Activated CD4-positive, alpha-beta memory T cell treated with anti-CD3 and anti-CD28 coated beads, Interleukin-2, amount 10 ng/mL, durations not matched to agents 7 days and 5 days (primary cell): ENCODE measurements at places on chromosomes 5 and 9. TPM values are rescaled to one million over a fixed set of nuclear protein-coding genes. Genes with fewer than 3 reads are reported as not detected.

- DNase-seq: no peak
- peaks cover 73% of the 10 kb centered on the region for H3K36me3 ChIP-seq
- no peaks in the 10 kb centered on the region for H3K27me3 ChIP-seq
- peaks cover 82% of the 10 kb centered on the region for H3K4me1 ChIP-seq
These were observed 18.8 kb downstream of the STK10 start for GRCh38 chr5:172169216-172169615.

Gene RASEF
- not detected for total RNA-seq

- H3K27me3 ChIP-seq: no peaks in the 10 kb centered on the region
- H3K4me3 ChIP-seq: no peak overlapping the region
- H3K4me1 ChIP-seq: no peaks in the 10 kb centered on the region
- no peaks in the 10 kb centered on the region for H3K36me3 ChIP-seq
These were observed 593.2 kb upstream of the CLINT1 start for GRCh38 chr5:158451993-158452672.

Gene ADAMTSL2
- not detected for total RNA-seq

- peaks cover 13% of the 10 kb centered on the region for H3K36me3 ChIP-seq
- H3K27ac ChIP-seq: peak overlapping the region; percentile 99
- peaks cover 34% of the 10 kb centered on the region for H3K4me1 ChIP-seq
- H3K27me3 ChIP-seq: no peaks in the 10 kb centered on the region
- H3K4me3 ChIP-seq: peak overlapping the region; percentile 88
These were observed 551 bp upstream of the CAAP1 start for GRCh38 chr9:26893030-26893676.

- no peaks in the 10 kb centered on the region for H3K36me3 ChIP-seq
- H3K27ac ChIP-seq: no peak overlapping the region
- DNase-seq: no peak
- H3K4me1 ChIP-seq: peaks cover 9% of the 10 kb centered on the region
- no peak overlapping the region for H3K4me3 ChIP-seq
These were observed 40.9 kb downstream of the VAV2 start for GRCh38 chr9:133951265-133951664.

DNA sequence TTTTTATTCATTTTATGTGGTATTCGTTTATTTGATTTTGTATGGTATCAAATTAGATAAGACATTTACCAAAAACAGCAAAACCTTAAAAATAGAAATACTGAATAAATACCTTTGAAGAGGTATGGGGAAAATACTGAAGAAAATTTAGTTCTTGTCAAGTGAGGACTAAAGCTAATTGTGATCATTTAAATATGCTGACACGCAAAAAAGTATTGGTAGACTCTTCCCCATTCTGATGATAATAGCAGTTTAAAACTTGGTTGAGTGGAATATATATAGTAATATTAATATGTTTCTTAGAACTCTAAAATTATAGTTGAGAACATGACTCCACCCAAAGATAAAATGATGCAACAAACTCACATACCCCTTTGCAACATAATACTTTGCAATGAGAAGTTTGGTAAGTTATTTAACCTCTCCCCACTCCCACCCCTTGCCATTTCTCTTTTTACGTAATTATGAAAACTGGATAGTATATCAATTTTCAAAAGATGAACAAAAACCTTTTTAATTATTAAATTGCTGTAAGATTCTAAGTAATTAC lies 30.1 kb upstream of the SNX24 start:
- H3K27me3 ChIP-seq: no peaks in the 10 kb centered on the region
- no peak overlapping the region for H3K27ac ChIP-seq
- H3K36me3 ChIP-seq: peaks cover 5% of the 10 kb centered on the region
- no peak overlapping the region for H3K4me3 ChIP-seq

DNA sequence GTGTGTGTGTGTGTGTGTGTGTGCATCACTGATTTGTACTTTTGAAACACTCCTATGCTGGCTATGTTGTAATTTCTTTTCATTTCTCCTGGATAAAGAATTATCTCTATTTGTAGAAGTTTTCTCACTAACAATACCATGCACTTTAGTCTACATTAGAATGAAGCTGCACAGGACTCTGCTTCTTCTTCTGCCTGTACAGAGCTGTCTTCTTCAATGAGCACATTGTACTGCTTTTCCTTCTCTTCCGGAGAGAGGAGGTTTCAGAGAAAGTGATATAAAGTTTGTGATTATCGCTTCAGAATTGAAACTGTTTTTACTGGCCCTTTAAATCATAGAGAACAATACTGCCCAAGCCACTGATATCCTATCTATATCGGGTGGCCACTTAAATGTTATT lies 677.0 kb downstream of the NR2F1-AS1 start:
- H3K27ac ChIP-seq: no peak overlapping the region
- H3K27me3 ChIP-seq: no peaks in the 10 kb centered on the region
- H3K36me3 ChIP-seq: no peaks in the 10 kb centered on the region
- no peaks in the 10 kb centered on the region for H3K4me1 ChIP-seq
- DNase-seq: no peak

- H3K4me1 ChIP-seq: peaks cover 17% of the 10 kb centered on the region
- H3K27me3 ChIP-seq: no peaks in the 10 kb centered on the region
- H3K36me3 ChIP-seq: no peaks in the 10 kb centered on the region
- no peak overlapping the region for H3K4me3 ChIP-seq
- no peak for DNase-seq
These were observed 184.7 kb downstream of the AOPEP start for GRCh38 chr9:94911211-94911610.

Gene GRAMD2B
- total RNA-seq: 5.0 TPM

- no peak for DNase-seq
- H3K4me3 ChIP-seq: no peak overlapping the region
- H3K4me1 ChIP-seq: peaks cover 10% of the 10 kb centered on the region
- H3K36me3 ChIP-seq: no peaks in the 10 kb centered on the region
These were observed 8.9 kb upstream of the FBXW11 start for GRCh38 chr5:172015346-172015745.

- H3K36me3 ChIP-seq: no peaks in the 10 kb centered on the region
- H3K4me3 ChIP-seq: no peak overlapping the region
- no peaks in the 10 kb centered on the region for H3K4me1 ChIP-seq
These were observed 204.4 kb upstream of the TRIM32 start for GRCh38 chr9:116482740-116483139.

GRCh38 chr5:90548069-90548593 lies 10.5 kb upstream of the ADGRV1 start:
- H3K36me3 ChIP-seq: no peaks in the 10 kb centered on the region
- no peak overlapping the region for H3K27ac ChIP-seq
- H3K4me1 ChIP-seq: no peaks in the 10 kb centered on the region

Gene FGF10
- total RNA-seq: not detected

Gene JAKMIP2
- total RNA-seq: 1.9 TPM

Gene FGF18
- total RNA-seq: not detected

Gene PCDHA12
- not detected for total RNA-seq

DNA sequence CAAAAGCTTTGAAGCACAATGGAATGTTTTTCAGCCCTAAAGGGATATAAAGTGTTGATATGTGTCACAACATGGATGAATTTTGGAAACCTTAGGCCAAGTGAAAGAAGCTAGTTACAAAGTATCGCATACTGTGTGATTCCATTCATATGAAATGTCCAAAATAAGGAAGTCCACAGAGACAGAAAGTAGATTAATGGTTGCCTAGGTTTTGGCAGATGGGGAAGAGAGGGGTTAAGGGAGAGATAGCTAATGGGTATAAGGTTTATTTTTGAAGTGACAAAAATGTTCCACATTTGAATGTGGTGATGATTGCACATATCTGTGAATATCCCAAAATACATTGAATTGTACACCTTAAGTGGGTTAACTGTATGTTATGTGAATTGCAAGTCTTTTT lies 57.5 kb upstream of the MCCC2 start:
- no peaks in the 10 kb centered on the region for H3K27me3 ChIP-seq
- H3K36me3 ChIP-seq: peaks cover 30% of the 10 kb centered on the region
- H3K4me3 ChIP-seq: no peak overlapping the region
- no peak overlapping the region for H3K27ac ChIP-seq
- no peak for DNase-seq

Gene C9orf50
- total RNA-seq: not detected

Gene SLC46A2
- total RNA-seq: not detected

GRCh38 chr9:127629468-127630081 lies 17.5 kb downstream of the STXBP1 start:
- H3K36me3 ChIP-seq: peaks cover 2% of the 10 kb centered on the region
- DNase-seq: no peak
- H3K4me3 ChIP-seq: no peak overlapping the region
- H3K27me3 ChIP-seq: peaks cover 3% of the 10 kb centered on the region
- peaks cover 12% of the 10 kb centered on the region for H3K4me1 ChIP-seq

GRCh38 chr5:125372694-125373631 lies 626.5 kb upstream of the ZNF608 start:
- no peak overlapping the region for H3K4me3 ChIP-seq
- H3K4me1 ChIP-seq: no peaks in the 10 kb centered on the region
- no peak for DNase-seq
- no peaks in the 10 kb centered on the region for H3K27me3 ChIP-seq
- no peaks in the 10 kb centered on the region for H3K36me3 ChIP-seq

DNA sequence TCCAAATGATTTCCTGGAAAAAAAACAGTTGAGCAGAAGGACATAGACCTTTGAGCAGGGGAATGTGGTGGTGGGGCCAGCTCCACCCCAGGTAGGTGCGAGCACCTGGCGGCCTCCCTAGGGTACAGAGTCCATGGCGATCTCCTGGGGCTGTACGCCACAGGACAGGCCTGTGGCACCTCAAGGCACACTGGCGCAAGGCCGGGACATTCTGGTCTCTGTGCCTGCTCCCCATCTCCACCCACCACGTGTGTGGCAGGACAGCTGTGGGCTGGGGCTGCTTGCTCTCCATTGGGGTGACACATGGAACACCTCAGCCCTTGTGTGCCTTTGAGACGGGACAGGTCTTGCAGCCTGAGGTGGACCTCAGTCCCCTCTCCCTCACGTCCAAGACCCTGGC lies 25.2 kb downstream of the WNK2 start:
- H3K36me3 ChIP-seq: no peaks in the 10 kb centered on the region
- H3K27ac ChIP-seq: no peak overlapping the region
- no peak overlapping the region for H3K4me3 ChIP-seq
- peaks cover 5% of the 10 kb centered on the region for H3K4me1 ChIP-seq
- peaks cover 3% of the 10 kb centered on the region for H3K27me3 ChIP-seq

Gene MOB3B
- 0.13 TPM for total RNA-seq

Gene C5orf52
- not detected for total RNA-seq

GRCh38 chr5:5384660-5385330 lies 37.7 kb upstream of the ICE1 start:
- no peak overlapping the region for H3K4me3 ChIP-seq
- no peak for DNase-seq
- peaks cover 2% of the 10 kb centered on the region for H3K27me3 ChIP-seq
- no peaks in the 10 kb centered on the region for H3K36me3 ChIP-seq

- no peak for DNase-seq
- H3K27ac ChIP-seq: no peak overlapping the region
- no peaks in the 10 kb centered on the region for H3K36me3 ChIP-seq
- no peaks in the 10 kb centered on the region for H3K4me1 ChIP-seq
These were observed 69.9 kb downstream of the TRIM32 start for GRCh38 chr9:116757030-116757429.

Gene GABRA6
- not detected for total RNA-seq

- H3K4me3 ChIP-seq: peak overlapping the region; percentile 71
- no peak for DNase-seq
- peaks cover 94% of the 10 kb centered on the region for H3K4me1 ChIP-seq
- peaks cover 90% of the 10 kb centered on the region for H3K36me3 ChIP-seq
- peak overlapping the region; percentile 93 for H3K27ac ChIP-seq
These were observed 16.3 kb downstream of the AKNA start for GRCh38 chr9:114371343-114371944.

DNA sequence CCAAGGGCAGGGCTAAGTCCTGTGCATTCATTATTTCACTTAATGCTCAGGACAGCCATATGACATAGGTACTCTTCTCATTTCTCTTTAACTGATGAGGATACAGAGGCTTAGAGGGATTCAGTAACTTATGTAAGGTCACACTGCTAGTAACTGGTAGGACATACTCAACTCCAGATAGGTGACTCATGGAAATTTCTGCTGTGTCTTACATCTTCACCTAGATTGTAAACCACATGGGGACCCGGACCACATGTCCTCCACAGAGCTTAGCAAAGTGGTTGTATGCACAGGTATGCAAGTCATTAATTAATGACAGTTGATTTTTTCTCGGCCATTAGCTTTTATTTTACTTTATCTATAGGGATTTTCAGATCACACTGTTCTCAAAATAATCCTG lies 29.3 kb downstream of the SLC1A1 start:
- no peak overlapping the region for H3K4me3 ChIP-seq
- H3K4me1 ChIP-seq: peaks cover 16% of the 10 kb centered on the region
- no peaks in the 10 kb centered on the region for H3K36me3 ChIP-seq
- DNase-seq: no peak
- H3K27ac ChIP-seq: no peak overlapping the region

Gene PPP1R2B
- not detected for total RNA-seq

Gene ORM2
- not detected for total RNA-seq

Gene UAP1L1
- 21.9 TPM for total RNA-seq

- DNase-seq: no peak
- H3K4me3 ChIP-seq: no peak overlapping the region
- H3K36me3 ChIP-seq: no peaks in the 10 kb centered on the region
- H3K27me3 ChIP-seq: peaks cover 9% of the 10 kb centered on the region
- no peaks in the 10 kb centered on the region for H3K4me1 ChIP-seq
- no peak overlapping the region for H3K27ac ChIP-seq
These were observed 5.8 kb downstream of the ADAMTS16 start for GRCh38 chr5:5145651-5146529.

Gene CENPK
- 88.7 TPM for total RNA-seq

DNA sequence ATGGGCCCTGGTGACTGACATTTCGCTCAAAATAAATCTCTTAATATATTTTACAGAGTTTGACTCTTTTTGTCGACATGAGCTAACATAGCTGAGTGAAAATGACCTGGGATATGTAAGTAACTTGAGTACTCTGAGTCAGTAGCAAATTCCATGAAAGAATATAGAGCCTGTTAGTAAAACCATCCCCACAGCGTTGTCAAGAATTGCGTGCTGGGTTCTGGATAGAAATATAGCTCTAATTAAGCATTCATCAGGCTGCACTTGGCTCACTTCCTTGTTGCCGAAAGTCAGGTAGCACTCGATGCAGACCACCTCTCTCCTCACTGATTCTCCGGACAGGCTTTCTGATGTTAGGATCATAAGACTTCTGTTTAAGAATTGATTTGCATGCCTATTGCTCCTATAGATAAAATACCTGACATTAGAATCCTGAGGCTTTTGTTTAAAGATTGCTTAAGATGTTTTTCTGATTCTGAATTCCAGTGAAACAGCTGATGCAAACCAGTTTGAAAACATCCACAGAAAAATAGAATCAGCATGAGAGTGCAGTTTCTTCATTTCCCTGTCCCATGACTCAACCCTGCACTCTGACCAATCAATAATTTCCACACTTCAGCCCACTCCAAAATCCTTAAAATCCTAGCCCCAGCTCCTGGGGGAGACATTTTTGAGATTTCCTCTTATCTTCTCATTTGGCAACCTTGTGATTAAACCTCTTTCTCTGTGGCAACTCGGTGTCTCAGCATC lies 310.6 kb downstream of the DIRAS2 start:
- no peak for DNase-seq
- no peaks in the 10 kb centered on the region for H3K36me3 ChIP-seq
- H3K27ac ChIP-seq: no peak overlapping the region
- H3K4me1 ChIP-seq: no peaks in the 10 kb centered on the region
- H3K4me3 ChIP-seq: no peak overlapping the region

- no peaks in the 10 kb centered on the region for H3K36me3 ChIP-seq
- H3K27me3 ChIP-seq: no peaks in the 10 kb centered on the region
- DNase-seq: no peak
These were observed 351.5 kb upstream of the TLE4 start for GRCh38 chr9:79220251-79220650.
